ENCODE measurements at places on chromosomes 5 and 9.

DNA sequence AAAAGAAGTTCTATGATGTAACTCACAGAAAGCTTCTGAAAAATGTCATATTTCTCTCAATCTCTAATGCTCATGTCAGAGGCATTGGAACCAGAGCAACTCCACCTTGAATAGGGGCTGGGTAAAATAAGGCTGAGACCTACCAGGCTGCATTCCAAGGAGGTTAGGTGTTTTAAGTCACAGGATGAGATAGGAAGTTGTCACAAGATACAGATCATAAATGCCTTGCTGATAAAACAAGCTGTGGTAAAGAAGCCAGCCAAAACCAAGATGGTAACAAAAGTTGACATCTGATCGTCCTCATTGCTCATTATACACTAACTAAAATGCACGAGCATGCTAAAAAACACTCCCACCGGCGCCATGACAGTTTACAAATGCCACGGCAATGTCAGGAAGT, 411.1 kb upstream of the GRIA1 start:
- no peak for DNase-seq

- no peak for DNase-seq
These were observed 224.2 kb downstream of the NDUFS4 start for GRCh38 chr5:53784596-53784995.

DNA sequence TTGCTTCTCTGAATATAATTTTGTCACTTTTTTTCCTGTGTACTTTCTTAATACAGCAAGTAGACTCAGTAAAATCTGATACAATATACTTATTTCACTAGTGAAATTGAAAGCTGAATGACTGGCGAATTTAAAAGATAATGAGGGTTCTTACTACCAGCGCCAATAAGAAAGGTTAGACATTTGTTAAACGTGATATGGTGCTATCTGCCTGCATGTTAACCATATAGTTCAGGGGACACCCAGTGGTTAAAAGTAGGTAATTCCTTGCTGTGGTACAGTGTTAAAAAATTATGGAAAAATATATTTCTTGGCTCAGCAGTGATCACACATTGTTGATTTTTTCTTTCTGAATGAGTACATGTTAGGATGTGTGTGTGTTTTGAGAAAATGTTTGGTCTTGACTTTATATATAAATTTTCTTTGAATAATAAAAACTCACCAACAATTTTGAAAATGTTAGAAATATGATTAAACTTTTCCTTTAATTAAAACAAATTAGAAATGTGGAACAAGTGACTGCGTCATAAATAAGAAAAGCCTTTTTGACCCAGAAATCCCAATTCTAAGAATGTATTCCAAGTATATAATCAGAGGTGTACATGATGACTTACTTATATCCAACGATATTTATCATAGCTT, 25.8 kb downstream of the CAST start:
- no peak for DNase-seq

DNA sequence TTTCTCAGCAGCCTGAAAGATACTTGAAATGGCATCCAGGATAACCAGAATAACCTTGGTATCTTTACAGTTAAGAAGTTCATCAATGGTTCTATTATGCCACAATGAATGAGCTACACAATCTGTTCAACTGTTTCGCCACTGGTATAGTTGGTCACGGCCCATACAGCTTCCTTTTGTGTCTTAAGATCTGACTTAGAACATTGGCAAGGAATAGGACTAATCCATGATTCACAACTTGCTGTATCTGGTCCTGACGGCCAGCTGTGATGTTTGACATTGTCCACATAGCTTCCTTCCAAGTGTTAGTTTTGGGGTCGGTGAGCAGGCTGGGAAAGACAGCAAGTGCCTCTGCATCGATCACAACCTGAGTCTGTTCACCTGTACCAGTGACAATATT, 113.3 kb upstream of the RAD23B start:
- DNase-seq = no peak

GRCh38 chr5:119276978-119277377, 78.8 kb upstream of the TNFAIP8 start:
- no peak for DNase-seq

DNA sequence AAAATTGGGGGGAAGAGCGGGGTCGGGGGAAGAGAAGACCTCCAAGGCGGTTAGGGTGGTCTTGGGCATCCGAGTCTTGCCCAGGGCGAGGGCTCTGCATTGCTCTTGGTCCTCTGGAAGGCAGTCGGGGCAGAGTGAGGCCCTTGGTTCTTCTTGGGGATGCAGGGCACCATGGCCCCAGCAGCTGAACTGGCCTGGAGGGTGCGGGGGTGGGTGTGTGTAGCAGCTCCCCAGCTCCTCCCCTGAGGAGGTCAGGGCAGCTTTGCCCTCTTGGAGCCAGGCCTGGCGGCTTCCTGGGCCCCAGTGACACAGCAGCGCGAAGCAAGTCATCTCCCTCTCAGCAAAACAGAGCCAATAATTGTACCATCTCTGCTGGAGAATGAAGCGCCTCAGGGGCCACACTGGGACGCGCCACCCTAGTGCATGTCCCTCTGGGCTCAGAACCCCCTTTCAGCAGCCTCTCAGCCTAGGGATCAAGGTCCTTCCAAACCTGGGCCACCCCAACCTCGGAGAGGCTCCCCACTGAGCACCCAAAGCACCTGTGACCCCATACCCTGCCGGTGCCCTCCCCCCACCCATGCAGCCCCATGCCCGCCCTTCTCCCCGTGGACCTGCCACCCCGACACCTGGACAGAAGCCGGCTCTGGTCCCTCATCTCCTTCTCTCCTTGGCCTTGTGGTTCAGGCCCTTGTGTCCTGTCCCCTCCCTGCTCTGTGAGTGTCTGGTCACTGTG, 10.4 kb upstream of the RXRA start:
- no peak for DNase-seq

- DNase-seq = no peak
These were observed 145.2 kb downstream of the EDIL3 start for GRCh38 chr5:84239494-84239893.

DNA sequence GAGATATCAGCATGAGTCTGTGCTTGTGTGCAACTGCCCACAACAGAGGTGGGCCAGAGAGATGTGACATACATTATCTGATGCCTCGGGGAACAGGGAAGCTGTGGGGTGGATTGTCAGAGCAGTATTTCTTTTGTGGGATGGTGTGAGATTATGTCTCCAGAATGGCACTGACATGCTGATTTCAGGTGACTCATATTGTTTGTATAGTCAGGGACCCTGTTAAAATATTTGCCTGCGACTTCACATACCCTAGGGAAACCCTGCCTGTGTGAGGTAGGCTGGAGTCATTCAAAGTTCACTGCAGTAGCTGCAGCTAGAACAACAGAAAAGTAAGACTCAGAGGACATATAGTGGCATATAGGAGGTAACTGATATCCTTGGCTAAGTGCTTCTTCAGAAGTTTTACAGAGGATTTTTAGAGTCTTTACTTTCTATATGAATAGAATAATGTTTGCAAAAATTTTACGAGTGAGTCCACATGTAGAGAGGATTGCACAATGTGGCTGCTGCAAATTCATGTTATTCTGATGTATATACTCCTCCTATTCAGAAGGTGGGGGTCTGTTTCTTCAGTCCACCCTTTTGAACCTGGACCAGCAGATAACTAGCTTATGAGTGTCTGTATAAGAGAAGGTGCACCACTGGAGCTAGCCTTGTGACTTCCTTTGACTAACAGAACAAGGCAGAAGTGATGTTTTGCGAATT, 89.3 kb downstream of the MACIR start:
- DNase-seq = no peak
